ENCODE measurements at places on chromosomes 11 and 22.

DNA sequence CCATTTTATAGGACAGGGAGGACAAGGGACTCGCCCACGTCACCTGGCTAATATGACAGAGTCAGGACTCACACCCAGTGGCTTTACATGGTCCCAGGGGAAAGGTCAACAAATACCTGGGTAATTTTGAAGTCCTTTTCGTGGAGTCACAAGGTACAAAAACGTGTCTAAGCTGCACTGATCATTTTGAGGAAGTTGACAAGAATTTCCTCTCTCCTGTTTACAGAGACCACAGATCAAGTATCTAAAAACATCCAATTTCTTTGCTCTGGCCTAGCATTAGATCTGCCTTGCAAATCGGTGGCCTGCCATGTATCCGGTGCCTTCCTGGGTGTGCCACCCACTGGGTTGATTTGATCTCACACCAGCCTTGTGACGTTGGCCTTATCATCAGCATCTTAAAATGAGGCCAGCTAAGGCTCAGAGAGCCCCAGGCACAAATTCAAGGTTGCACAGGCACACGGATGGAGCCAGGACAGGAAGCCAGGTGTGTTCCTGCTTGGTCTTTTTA is 17.6 kb downstream of the GDPD5 start:
- no peak for DNase-seq

DNA sequence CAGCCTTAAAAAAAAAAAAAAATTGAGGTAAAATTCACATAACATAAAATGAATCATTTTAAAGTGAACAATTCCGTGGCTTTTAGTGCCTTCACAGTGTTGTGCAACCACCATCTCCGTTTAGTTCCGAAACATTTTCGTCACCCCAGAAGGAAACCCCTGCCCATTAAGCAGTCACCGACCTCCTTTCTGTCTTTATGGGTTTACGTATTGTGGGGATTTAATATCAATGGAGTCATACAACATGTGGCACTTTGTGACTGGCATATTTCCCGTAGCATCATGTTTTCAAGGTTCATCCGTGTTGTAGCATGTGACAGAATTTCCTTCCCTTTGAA is 65.5 kb downstream of the BCR start:
- no peak for DNase-seq

DNA sequence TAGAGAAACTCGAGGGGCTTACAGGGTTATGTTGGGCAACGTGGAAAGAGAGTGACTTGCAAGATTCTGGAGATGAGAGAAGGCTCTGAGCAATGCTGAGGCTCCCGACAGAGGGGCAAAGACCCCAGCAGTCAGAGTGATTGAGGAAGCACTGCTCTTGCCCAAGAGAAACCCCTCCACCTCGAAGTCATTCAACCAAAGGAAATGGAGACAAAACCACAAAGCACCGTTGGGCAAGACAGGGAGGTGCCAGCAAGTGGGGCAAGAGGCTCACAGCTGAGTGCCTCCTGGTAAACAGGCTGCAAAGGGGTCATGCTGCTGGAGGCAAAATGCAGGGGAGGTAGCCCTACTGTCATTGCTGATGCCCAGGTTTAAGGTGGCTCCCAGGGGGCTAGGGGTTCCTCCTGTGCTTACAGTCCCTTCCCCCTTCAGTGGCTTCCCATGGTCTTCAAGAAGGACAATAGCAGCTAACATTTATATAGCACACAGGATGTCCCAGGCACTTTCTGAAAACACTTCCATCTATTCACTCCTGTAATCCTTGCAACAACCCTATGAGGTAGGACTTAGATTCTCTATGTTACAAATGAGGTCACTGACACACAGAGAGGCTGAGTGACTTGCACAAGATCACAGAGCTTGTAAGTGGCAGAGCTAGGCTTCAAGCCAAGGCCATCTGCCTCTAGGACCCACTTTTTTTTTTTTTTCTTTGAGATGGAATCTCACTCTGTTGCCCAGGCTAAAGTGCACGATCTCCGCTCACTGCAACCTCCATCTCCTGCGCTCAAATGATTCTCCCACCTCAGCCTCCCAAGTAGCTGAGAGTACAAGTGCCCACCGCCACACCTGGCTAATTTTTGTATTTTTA is 18.1 kb upstream of the MYH9 start:
- no peak for DNase-seq

GRCh38 chr11:33655842-33656600 is 44.6 kb downstream of the C11orf91 start:
- DNase-seq: no peak

DNA sequence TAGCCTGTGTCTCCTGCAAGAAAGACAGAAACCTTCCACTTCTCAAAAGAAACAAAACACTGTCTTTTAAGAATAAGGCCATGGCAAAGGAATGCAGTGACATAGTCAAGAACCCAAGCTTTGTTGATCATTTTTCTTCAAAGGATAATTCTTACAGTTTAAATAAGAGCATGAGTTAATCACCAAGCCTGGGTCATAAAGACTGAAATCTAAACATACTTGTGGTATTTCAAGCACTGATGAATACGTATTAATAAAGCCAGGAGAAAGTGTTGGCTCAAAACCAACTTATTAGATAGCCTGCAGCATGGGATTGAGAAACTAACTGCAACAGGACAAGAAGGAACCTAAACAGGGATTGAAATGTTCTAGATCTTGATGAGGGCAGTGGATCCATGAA is 143.3 kb upstream of the MTNR1B start:
- DNase-seq: no peak

- DNase-seq: no peak
These were observed 17.4 kb downstream of the KCTD21 start for GRCh38 chr11:78170874-78171549.

DNA sequence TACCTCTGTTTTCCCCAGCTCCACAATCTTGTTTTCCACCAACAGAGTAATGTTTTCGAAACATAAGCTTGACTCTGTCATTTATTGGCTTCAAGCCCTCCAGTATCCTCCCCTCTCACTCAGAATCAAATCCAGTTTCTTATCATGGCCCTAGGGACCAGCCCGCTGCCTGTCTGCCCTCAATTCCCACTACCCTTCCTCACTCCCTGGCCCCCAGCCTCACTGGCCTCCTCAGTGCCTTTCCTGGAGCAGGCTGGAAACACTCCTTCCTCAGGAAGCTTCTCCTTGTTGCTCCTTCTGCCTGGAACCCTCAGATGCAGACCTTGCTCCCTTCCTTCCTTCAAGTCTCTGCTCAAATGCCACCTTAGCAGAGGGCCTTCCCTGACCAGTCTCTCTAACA is 3.9 kb downstream of the POLD4 start:
- DNase-seq: no peak

GRCh38 chr11:110486156-110486555 is 56.4 kb downstream of the FDX1 start:
- no peak for DNase-seq

- DNase-seq: no peak
These were observed 11.2 kb downstream of the MAJIN start for GRCh38 chr11:64960719-64961118.

GRCh38 chr11:102683277-102683676 is 22.3 kb downstream of the MMP27 start:
- DNase-seq: no peak

GRCh38 chr11:47688111-47688510 is 27.1 kb downstream of the AGBL2 start:
- DNase-seq: no peak

- no peak for DNase-seq
These were observed 17.5 kb downstream of the PRG3 start for GRCh38 chr11:57363131-57364080.

GRCh38 chr22:26756675-26757293 is 99.4 kb downstream of the MIAT start:
- DNase-seq: no peak

- DNase-seq: no peak
These were observed 14.7 kb downstream of the SULT4A1 start for GRCh38 chr22:43847376-43848289.

GRCh38 chr22:29231971-29232959 is 26.6 kb downstream of the EMID1 start:
- DNase-seq: no peak

DNA sequence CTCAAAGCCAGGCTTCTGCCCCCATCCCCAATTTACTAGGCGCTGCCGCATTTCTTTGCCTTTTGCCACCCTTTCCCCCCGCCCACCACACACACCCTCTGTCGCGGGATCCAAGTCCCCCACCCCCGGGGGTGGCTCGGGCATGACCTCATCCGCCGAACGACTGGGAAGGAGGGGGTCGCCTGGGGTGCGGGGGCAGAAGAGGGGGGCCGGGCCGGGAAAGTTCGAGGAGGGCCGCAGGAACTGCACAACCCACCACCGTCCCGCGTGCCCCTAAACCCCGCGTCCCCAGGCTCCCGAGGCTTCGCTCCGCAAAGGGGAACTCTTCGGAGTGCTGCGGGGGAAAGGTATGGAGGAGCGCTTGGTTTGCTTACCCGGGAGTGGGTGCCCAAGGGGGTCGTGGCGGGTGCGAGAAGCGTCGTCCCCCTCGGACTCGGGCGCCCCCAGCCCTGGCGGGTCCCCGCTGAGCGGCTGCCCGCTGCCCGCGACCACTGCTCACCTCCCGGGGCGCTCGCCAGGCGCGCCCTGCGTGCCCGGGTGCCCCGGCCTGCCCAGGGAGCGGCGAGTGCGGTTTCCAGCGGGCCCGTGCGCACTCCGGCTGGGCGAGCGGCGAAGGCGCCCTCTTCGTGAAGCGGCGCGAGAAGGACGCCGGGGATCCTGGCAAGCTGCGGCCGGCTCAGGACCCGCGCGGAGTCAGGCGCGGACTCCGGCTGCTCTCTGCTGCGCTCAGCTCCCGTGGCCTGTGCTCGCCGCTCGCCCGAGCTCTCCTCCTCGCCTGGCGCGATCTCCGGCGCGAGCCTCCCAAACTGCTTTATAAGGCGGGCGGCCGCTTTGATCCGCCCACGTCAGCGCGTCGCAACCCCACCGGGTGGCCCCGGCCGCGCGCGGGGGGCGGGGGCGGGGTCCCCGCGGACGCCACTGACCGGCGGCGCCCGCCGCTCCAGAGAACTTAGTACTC is 4.0 kb upstream of the WNT11 start:
- DNase-seq: no peak

GRCh38 chr22:33070600-33070999 is 12.4 kb upstream of the SYN3 start:
- DNase-seq: no peak

GRCh38 chr22:48241658-48242057 is 1479.2 kb downstream of the TBC1D22A start:
- DNase-seq: no peak

DNA sequence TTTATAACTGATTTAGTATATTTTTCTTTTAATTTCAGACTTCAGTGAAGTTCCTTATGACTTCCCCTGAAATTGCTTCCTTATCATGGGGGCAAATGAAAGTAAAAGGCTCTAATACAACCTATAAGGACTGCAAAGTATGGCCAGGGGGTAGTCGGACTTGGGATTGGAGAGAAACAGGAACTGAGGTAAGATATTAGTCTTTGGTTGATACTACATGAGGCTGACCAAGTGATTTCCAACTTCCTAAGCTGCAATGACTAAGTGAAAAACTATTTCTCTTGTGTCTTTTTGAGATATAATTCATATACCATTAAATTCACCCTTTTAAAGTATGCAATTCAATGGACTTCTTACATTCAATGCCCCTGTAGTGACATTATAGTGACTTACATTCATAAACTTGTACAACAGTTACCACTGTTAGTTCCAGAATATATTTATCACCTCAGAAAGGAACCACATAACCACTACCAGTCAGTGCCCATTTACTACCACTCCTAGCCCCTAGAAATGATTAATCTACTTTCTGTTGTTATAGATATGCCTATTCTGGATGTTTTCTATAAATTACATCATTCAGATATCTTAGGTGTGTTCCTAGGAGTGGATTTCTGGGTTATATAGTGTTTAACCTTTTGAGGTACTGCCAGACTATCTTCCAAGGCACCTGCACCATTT is 21.6 kb downstream of the AAMDC start:
- DNase-seq: no peak

GRCh38 chr11:116791813-116792143 is at the start of gene APOA5:
Gene APOA5 (minus strand): TSS chr11:116791879. CDS start chr11:116791860, 19 bp downstream.
- DNase-seq: no peak

- no peak for DNase-seq
These were observed 96.2 kb downstream of the TSPAN18 start for GRCh38 chr11:44823006-44823405.

DNA sequence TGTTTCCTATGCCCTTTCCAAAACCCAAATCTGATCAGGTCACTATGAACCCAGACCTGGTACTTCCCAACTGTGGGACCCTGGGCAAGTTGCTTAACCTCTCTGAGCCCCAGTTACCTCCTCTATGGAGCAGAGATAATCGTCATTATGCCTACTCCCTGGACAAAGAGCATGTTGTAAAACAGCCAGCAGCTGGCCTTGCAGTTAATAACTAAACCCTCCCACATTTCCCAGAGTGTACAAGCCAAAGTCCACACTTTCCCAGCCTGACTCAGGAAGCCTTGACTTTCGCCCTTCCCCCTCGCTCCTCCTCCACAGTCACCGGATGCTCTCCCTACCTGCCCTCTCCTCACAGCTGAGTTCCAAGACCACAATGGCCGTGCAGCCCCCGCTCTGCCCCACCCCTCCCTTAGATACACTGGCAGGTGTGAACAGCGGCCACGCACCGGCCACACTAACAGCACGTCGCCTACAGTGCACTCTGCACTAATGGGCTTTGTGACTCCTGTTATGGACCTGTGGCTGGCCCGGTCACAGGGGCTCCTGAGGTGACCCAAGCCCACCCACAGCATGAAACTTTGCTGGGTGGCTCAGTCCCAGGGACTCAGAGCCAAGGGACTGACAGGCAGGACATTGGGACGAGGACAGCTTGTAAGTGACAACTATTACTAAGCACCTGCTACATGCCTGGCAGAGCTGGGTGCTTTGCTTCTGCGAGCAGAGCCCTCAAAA is 15.6 kb upstream of the MFNG start:
- DNase-seq: no peak

- no peak for DNase-seq
These were observed 11.9 kb upstream of the CSF2RB start for GRCh38 chr22:36901411-36902142.

DNA sequence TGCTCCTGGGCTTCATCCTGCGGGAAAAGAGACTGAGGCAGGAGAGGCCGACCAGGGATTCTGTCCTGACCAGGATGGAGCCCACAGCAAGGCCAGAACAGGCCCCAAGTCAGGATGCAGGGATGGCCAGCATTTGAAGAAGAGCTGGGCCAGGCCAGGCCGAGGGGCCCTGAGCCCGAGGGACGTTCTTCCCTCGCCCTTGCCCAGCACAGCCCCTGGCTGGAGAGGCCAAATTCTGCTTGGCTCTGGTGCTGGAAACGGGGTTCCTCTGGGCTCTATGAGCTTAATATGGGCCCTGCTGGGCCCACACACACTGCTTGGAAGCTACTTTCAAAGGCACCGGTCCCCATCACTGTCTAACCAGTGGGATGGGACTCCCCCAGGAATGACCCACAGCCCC is 7.6 kb downstream of the APOBEC3G start:
- DNase-seq: no peak

DNA sequence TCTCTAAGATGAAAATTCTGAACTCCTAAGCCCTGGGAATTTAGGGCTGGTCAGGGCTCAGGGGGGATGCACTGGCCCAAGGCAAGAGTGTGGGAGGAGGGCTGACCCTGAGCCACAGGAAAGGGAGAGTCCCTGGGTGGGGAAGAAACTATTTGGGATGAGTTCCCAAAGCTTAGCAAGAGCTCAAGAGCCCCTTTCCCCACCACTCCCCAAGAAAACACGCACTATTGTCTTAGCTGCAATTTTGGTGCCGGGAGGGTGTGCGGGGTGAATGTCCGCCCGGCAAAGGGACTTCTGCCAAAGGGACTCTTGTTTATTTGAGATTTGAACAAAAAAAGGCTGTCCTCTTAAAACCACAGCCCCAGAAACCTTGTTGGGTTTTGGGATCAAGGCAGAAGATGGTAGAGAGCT is 37.0 kb downstream of the KIAA1671 start:
- no peak for DNase-seq

GRCh38 chr11:804599-804964 is 449 bp downstream of the PIDD1 start:
- DNase-seq: no peak

Data from NCI-H2081 treated with DMSO at 0.1 percent for 48 hours (cell line).